ENCODE measurements at places on chromosomes 7 and 10.

DNA sequence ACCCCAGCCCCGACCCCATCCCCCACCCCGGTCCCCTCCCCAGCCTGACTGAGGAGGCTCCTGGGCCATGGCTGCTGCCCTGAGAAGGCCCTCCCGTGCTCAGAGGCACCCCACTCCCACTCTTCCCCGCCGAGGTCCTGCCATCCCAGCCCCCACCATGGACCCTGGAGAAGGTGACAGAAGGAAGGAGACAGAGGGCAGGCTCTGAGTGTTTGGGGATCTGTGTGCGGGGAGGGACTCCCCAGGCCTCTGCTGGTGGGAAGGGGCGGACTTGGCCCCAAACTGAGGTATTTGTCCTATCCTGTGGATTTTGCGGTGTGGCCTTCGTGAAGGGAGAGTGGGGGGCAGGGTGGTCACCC, 53.4 kb downstream of the PWWP2B start:
- no peak for DNase-seq

GRCh38 chr7:155598810-155599210, 45.7 kb upstream of the RBM33 start:
- peak; percentile 77 for DNase-seq

GRCh38 chr10:33455029-33455428, 120.6 kb upstream of the NRP1 start:
- DNase-seq, result no peak

DNA sequence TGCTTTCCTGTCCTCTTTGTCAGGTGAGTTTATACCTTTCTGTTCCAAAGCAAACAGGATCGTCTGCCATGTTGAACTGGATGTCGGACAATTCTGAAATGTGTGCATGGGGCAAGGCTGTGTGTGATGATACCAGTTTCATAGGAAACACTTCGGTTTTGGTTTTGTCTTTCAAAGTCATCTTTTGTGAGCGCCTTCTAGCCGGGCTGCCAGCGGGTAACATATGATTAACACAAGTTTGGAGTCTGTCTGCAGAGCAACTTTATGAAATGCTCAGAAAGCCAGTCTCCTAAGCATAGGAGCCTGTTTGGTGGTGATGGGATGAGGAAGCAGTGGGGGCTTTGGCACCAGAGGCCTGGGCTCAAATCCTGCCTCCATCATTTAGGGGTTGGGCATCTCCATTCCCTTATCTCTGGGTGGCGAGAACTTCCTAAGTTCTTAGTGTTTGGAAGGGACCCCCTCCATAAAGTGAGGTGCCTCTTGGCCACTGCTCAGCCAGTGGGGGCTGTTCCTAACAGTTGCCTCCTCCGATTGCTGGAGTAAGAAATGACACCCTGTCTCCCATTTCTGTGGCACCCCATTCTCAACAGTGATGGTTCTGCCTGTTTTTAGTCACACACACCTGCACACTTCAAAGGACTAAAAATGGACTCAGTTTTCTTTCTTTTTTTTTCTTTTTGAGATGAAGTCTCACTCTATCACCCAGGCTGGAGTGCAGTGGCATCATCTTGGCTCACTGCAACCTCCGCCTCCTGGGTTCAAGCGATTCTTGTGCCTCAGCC, 36.8 kb downstream of the CUX1 start:
- no peak for DNase-seq

DNA sequence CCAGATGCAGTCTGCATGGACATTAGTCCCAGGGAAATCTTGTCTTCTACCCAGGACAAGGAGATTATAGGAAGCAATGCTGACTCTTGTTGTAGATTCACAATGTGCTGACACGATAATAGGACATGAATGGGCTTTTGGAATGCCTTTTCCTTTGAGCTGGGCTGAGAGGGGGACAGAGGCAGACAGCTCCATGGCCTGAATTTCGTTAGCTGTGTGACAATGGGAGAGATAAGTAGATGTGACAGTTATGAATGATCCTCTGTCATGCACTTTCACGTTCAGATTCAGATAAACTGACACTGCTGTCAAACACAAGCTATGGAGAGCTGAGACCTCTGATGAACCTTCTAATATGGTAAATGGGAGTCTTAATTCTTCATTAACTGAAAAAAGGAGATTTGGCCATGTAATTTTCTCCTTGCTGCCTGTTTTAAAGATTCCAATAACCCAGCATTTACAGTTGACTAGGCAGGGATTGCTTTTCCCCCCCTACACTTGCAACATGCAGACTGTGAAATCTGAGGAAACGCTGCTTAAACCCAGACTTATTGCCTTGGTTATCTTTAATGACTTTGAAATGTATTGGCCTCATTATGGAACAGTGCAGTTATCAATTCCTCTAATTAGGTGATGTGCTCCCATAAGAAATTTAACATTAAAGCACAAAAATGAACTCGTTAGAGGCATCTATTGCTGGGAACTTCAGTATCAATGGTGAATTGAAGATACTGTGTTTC, 669.3 kb downstream of the AUTS2 start:
- DNase-seq, result no peak

GRCh38 chr10:5413012-5413938, 918 bp downstream of the NET1 start:
- no peak for DNase-seq

GRCh38 chr7:138282997-138283396, 177.1 kb upstream of the TRIM24 start:
- no peak for DNase-seq

- no peak for DNase-seq
These were observed 16.9 kb downstream of the LHPP start for GRCh38 chr10:124478515-124478914.

DNA sequence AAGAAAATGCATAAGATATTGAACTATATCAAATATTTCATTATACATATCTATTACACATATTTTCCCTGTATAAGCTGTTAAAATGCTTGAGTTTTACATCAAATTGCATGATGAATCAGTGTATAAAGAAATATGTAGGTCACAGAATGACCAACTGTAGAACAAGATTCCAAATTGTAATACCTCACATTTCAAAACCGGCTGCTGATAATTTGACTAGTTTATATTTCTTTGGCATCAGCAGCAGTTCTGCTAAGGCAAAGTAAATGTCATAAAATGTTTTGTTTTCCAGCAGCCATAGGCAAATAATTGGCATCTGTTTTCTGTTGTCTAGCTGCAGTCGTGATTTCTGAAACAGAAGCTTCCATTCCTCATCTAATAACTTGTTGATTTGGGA, 633.9 kb downstream of the ARL4A start:
- no peak for DNase-seq

GRCh38 chr10:85967594-85967993, 399.0 kb downstream of the GRID1 start:
- DNase-seq, result no peak

- no peak for DNase-seq
These were observed 154.7 kb upstream of the DGKB start for GRCh38 chr7:15057272-15057671.

GRCh38 chr10:100519311-100520051, at the start of gene SEC31B:
Gene SEC31B, minus strand, starts transcription at chr10:100519861. Its CDS starts 2,909 bp downstream, at chr10:100516952.
- DNase-seq, result no peak

GRCh38 chr10:30422981-30423654, 10.9 kb upstream of the MAP3K8 start:
- DNase-seq, result no peak

- no peak for DNase-seq
These were observed 14.7 kb downstream of the CALCR start for GRCh38 chr7:93559639-93560491.

GRCh38 chr10:102072673-102073527, 7.8 kb downstream of the HPS6 start:
- peak; percentile 65 for DNase-seq

GRCh38 chr10:122182308-122182707, 88.8 kb upstream of the BTBD16 start:
- DNase-seq, result no peak

- no peak for DNase-seq
These were observed 144.9 kb downstream of the KIF20B start for GRCh38 chr10:89846281-89846630.

DNA sequence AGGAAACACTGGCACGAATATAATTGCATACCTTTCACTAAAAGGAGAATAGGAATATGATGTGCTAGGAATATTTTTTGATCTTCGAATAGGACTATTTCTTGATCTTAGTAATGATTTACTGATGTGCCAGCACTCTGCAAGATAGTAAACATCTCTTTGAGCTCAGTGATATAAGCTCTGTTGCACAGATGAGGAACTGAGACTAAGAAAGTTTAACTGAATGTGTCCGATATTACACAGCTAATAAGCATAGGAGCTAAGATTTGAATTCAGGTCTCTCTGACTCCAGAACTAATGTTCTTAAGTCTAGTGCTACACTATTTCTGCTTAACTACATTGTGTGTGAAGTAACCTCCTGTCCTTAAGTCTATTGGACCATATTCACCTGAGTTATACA, 98.4 kb upstream of the PTPRZ1 start:
- DNase-seq, result no peak

- no peak for DNase-seq
These were observed 23.2 kb downstream of the SLC35G1 start for GRCh38 chr10:93917064-93917391.

DNA sequence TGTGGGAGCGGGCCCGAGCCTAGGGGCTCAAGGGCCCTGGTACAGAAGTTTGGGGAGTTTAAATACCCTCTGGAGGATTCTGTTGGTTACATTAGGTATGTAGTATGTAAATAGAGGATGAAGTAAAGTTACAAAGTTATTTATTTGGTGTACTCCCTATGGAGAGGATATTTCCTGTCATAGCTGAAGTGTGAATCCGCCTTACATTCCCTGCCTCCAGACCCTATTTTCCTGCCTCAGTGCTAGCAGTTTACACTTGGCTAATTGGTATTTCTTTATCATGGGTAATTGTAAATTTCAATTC, 60.6 kb upstream of the KLF14 start:
- DNase-seq, result no peak

GRCh38 chr10:11795101-11795920, 27.8 kb upstream of the PROSER2 start:
- DNase-seq, result no peak

- no peak for DNase-seq
These were observed 52.3 kb upstream of the MYL10 start for GRCh38 chr7:101681170-101682007.

DNA sequence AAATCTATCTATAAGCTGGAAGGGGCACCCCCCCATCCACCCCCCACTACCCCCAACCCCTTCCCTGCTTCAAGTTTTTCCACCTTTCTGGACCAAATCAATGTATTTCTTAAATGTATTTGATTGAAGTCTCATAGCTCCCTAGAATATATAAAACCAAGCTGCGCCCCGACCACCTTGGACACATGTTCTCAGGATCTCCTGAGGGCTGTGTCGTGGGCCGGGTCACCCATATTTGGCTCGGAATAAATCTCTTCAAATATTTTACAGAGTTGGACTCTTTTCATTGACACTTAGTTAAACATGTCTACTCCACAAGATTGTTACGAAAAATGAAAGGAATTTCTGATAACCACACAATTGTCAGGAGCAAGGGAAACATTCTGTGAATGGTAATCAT, 215.6 kb downstream of the ADARB2 start:
- DNase-seq, result no peak

GRCh38 chr10:10855151-10855581, 162.5 kb upstream of the CELF2 start:
- DNase-seq, result no peak

- no peak for DNase-seq
These were observed 51.9 kb downstream of the CDC14C start for GRCh38 chr7:48976253-48976652.

DNA sequence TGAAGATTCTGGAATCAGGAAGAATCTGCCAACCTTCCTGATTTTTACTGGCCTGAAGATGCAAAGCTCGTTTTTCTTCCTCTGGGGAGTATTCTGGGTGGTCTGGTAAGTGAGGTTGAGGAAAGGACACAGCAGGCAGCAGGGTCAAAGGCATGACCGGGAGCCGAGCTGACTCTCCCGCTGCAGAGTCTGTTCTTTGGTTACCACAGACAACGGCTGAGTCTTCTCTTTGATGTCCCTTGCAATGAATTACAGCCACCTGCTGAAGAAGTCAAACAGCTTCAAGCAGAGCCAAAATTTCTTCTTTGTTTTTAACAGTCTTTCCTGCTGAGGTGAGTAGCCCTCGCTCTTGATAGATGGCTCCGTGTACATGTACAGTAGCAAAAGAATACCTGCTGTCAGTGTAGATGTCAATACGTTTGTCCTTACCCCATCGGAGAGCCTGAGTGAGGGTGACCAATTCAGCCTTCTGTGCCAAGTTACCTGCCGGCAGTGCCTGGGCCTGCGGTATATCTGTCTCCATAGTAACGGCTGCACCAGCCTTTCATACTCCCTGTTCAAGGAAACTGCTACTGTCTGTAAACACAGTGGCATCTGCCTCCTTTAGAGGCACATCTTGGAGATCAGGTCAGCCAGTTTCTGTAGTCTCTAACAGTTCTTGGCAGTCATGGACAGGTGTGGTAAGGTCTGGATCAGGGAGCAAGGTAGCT, 76.4 kb downstream of the PRR15 start:
- DNase-seq, result no peak

- no peak for DNase-seq
These were observed 94.6 kb upstream of the BTBD16 start for GRCh38 chr10:122176232-122177213.

GRCh38 chr7:51289623-51290303, 26.8 kb downstream of the COBL start:
- no peak for DNase-seq

DNA sequence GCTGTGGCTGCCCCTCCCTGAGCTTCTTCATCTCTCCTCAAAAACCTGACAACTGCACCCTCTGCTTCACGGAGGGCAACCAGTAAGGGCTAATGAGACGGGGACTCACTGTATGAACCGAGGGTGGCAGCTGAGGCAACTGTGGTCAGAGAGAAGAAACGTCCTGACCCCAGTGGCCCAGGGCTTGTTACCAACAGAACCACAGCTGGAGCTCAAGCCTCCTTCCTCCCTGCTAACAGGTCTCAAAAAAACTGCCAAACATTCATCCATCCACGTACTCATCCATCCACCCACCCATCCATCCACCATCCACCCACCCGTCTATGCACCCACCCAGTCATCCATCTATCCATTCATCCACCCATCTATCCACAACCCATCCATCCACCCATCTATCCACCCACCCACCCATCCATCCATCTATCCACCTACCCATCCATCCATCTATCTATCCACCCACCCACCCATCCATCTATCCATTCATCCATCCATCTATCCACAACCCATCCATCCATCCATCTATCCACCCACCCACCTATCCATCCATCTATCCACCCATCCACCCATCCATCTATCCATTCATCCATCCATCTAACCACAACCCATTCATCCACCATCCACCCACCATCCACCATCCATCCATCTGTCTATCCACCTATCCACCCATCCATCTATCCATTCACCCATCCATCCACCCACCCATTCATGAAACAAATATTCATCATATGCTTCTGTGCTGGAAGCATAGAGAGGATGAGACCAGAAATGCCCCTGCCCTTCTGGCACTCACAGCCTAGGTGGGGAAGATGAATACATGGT, 111.7 kb downstream of the PDGFA start:
- DNase-seq, result no peak

DNA sequence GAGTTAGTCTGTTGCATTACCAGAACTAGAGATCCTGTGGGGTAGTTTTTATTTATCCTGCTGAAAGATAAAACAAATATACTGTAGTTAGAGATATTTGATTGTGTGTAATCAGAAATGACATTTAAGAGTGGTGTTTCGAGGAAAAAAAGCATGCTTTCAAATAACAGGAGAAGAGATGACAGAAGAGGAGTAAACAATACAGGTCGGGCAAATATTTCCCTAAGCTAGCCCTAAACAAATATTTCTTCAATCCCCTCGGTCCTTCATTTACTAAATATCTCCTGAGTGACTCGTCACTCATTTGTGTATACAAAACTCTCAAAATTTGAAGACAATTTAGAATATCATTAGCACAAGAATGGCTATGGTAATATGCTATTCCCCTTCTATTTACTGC, 219.7 kb upstream of the FERD3L start:
- DNase-seq, result no peak

Measured in central memory CD8-positive, alpha-beta T cell (primary cell).